ENCODE measurements at places on chromosomes 2 and 18.

GRCh38 chr2:3461801-3462492 lies 57.4 kb downstream of the ADI1 start:
- DNase-seq = peak; percentile 24

DNA sequence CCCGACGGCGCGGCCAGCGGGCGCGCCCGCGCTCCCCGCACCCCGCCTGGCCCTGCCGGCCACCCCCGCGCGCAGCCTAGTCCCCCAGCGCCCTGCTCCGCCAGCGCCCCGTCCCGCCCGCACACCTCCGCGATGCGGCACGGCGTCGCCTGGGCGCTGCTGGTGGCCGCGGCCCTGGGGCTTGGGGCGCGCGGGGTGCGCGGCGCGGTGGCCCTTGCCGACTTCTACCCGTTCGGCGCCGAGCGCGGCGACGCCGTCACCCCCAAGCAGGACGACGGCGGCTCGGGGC lies 232 bp downstream of the SNED1 start:
- no peak for DNase-seq

DNA sequence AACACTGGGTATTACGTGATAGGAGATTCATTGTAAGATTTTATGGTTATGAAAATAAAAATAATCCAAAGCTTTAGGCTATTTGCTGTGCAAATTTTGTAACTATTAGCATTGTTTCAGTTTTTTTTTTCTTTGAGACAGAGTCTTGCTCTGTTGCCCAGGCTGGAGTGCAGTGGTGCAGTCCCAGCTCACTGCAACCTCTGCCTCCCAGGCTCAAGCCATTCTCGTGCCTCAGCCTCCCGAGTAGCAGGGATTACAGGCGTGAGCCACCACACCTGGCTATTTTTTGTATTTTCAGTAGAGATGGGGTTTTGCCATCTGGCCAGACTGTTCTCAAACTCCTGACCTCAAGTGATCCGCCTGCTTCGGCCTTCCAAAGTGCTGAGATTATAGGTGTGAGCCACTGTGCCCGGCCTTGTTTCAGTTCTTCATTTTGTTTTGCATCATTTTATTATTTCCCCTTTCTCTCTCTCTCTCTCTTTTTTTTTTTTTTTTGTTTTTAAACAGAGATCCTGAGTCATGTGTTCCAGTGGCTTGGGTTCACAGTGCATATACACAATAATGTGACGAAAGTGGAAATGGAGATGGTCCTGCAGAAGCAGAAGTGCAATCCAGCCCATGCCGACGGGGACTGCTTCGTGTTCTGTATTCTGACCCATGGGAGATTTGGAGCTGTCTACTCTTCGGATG lies 25.8 kb downstream of the CASP10 start:
- no peak for DNase-seq

GRCh38 chr2:129610766-129611165 lies 368.7 kb upstream of the RAB6C start:
- no peak for DNase-seq

DNA sequence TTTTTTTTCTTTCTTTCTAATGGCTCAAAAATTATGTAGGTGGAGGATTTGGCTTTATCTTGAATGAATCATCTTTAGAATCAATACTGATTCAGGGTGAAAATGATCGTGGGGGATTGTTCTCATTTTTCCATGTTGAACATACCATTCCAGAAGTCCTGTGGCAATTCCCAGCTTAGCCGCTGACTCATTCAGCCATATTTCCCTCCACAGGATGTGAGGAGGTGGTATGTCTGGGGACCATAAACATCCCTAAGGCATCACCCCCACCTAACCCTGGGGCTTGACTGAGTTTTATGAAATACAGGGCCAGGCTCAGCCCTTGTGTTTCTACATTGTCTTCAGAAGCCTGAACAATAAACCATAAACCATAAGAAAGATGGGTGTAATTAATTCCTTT lies 92.7 kb upstream of the FN1 start:
- DNase-seq = no peak

DNA sequence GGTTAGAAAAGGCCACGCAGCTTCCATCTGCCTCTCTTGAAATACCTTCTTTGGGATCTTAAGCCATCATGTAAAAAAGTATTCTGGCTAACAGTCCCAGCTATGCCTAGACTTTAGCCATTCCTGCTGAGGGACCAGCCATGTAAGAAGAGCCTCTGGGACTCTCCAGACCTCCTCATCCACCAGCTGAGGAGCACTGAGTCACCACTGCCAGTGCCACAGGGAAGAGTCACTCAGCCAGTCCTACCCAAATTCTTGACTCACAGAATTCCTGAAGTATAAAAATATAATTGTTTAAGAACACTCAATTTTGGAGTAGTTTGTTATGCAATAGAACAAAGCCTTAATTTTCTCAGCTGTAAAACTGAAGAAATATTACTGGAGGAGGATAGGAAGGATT lies 436.7 kb downstream of the ZEB2 start:
- no peak for DNase-seq

DNA sequence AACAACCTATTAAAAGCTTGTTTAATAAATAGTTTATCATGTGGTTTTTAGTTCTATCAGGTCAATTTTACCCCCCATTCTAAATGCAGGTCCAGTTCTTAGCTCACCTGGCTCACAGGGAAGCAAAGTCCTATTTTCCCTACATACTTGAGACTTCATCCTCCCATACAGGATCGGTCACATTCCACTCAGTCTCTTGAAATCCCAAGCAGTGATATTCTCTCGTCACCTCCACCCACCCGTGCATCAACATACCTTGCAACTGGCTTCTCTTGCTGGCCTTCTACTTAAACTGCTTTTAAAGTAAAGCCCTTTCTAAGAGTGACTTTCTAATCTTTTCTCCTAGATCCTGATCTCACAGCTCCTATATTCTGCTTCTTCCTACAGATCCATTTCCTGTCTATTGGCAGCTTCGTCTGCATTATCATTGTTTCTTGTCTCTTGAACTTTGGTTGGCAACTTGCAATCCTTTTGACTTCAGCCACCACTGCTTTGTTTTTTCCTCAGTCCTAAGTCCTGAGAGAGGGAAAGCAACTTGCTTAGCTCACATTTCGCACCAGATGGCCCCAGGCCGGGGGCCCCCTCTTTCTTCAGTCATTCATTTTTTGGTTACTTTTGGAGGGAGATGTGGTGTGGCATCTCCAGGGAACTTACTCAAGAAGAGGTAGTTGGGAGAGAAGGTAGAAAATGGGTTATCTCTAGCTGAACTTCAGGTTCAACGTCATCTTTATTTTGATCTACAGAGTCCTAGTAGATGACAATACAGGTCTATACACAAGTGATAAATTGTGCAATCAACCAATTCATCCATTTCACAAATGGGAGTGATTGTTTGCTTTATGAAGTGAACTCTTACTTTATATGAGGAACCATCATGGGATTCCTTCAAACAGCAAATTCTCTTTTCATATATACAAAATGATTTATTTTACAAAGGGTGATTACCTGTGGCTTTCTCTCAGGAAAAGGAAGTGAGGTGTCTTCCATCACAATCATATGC lies 23.9 kb upstream of the NCOA1 start:
- DNase-seq = no peak

- no peak for DNase-seq
Observed at GRCh38 chr2:232097758-232098157, 136.2 kb downstream of the DIS3L2 start.

DNA sequence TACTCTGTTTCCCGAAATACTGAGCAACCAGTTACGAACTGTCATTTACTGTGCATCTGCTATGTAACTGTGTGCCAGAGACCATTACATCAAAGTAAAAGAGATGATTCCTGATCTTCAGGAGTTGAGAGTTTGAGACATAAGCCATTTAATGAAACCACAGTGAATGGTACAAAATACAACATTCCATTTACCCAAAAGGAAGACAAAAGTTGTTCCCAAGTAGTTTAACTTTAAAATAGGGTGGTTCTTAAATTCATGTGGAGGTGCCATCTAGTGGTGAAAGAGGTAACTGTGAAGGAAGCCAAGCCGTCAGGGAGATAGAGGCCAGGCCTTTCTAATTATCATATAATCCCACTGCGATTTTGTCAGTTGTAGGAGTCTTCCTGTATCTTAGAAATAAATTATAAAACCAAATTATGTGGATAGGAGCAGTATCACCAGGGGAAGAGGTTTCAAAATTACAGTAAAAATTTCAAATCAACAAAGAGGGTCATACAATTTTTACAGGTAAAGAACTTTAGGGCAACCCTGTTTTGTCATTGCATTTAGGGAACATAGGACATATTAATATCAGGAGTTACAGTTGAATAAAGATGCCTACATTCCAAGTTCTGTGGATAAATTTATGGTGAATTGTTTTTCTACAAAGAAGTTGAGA lies 67.7 kb downstream of the EPAS1 start:
- DNase-seq = peak; percentile 8

- DNase-seq = no peak
Observed at GRCh38 chr2:238636269-238637073, 209.7 kb downstream of the ASB1 start.
